Stomach (tissue), 19 donors: ENCODE measurements at places on chromosomes 4 and X. TPM values are rescaled to one million over a fixed set of nuclear protein-coding genes. Genes with fewer than 3 reads are reported as not detected.

EFHC2 gene
- 2.6 TPM for total RNA-seq

BBS7 gene
- total RNA-seq, result 22.2 TPM

STIM2 gene
- 19.8 TPM for total RNA-seq

SLC7A11 gene
- total RNA-seq, result 2.3 TPM

UGT8 gene
- total RNA-seq, result 25.5 TPM

PABPC4L gene
- total RNA-seq, result 0.14 TPM

TLR3 gene
- total RNA-seq, result 1.8 TPM

SHROOM3 gene
- 121 TPM for total RNA-seq
